ENCODE measurements at places on chromosomes 1 and 21. TPM values are rescaled to one million over a fixed set of nuclear protein-coding genes. Genes with fewer than 3 reads are reported as not detected.

GRCh38 chr1:223628233-223629125 is 37.0 kb downstream of the CAPN8 start:
- peak; percentile 30 for DNase-seq

SELE gene
- not detected for total RNA-seq

G0S2 gene
- total RNA-seq: 13.1 TPM

DNA sequence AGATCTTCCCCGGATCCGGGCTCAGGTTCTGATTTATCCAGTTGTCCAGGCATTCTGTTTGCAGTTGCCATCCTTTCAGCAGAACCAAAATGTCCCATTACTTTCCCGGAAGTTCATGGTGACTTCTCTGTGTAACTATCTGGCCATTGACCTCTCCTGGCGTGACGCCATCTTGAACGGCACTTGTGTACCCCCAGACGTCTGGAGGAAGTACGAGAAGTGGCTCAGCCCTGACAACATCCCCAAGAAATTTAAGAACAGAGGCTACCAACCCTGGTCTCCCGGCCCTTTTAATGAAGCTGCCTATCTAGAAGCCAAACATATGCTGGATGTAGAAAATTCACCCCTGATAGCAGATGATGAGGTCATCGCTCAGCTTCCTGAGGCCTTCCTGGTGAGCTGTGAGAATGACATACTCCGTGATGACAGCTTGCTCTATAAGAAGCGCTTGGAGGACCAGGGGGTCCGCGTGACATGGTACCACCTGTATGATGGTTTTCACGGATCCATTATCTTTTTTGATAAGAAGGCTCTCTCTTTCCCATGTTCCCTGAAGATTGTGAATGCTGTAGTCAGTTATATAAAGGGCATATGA is 22.4 kb downstream of the AADACL4 start:
- no peak for DNase-seq

DNA sequence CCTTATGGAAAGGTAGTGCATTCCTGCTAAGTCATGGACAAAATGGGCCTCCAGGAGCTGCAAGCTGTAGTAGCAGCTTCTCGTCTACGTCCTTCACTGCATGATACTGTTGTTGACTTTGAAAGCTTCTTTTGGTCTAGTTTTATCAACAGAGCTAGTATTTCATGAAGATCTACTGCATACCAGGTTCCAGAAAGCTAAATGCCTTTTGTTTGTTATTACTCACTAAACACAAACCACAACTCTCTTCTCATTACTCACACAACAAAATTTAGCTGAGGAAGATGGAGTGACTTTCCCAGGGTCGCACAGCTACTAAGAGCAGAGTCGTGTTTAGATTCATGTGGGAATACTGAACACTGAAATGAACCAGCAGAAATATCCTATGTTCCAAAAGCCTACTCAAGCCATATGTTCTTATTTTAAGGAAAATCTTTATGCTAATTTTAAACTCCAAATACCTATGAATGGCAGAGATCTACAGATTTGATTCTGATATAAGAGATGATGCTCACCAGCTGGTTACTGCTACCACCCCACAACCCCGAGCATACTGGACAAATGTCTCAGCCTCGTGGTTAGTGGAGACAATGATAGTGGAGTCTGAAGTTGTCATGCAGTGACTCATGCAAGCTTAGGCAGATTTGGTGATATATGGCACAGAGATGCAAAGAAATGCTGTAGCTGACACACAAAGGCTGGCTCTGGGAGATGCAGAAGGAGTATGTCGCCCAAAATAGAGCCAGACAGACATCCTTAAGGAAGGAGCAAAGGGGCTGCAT is 20.6 kb downstream of the PGBD2 start:
- no peak for DNase-seq

STIL gene
- 28.0 TPM for total RNA-seq

ITLN2 gene
- total RNA-seq: not detected

CADM3 gene
- total RNA-seq: not detected

DNA sequence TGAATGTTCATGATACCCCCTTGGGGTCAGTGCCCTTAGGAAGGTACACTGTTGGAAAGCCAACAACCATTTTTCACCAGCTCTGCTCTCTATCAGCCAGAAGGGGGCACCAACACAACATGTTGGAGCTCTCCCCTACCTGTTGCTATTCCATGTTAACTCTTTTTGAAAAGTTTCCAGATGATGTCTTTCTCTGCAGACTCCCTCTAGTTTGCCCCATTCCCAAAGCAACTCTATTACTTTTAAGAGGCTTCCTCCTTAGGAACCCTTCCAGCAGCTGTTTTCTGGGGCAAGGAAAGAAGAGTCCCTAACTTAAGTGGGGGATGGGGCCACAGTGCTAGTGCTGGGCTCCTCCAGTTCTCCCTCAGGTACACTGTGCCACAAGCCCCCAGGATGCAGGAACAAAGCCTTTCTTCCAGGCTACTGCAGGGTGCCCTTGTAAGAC is 22.9 kb upstream of the NDC1 start:
- DNase-seq: peak; percentile 17

- DNase-seq: no peak
Measured at GRCh38 chr1:112410673-112411072, 14.7 kb downstream of the CTTNBP2NL start.

GRCh38 chr1:151539321-151540020 is 638 bp upstream of the TUFT1 start:
- DNase-seq: peak; percentile 34

RAB29 gene
- total RNA-seq: 31.7 TPM

HENMT1 gene
- total RNA-seq: 26.1 TPM

GRCh38 chr1:3879787-3880428 is 20.2 kb downstream of the C1orf174 start:
- DNase-seq: no peak

GRCh38 chr1:28899267-28899666 is 15.1 kb upstream of the EPB41 start:
- no peak for DNase-seq

- DNase-seq: no peak
Measured at GRCh38 chr1:178155481-178156255, 61.8 kb downstream of the RASAL2 start.

GRCh38 chr1:84278905-84279304 is 22.6 kb upstream of the SAMD13 start:
- DNase-seq: no peak

DNA sequence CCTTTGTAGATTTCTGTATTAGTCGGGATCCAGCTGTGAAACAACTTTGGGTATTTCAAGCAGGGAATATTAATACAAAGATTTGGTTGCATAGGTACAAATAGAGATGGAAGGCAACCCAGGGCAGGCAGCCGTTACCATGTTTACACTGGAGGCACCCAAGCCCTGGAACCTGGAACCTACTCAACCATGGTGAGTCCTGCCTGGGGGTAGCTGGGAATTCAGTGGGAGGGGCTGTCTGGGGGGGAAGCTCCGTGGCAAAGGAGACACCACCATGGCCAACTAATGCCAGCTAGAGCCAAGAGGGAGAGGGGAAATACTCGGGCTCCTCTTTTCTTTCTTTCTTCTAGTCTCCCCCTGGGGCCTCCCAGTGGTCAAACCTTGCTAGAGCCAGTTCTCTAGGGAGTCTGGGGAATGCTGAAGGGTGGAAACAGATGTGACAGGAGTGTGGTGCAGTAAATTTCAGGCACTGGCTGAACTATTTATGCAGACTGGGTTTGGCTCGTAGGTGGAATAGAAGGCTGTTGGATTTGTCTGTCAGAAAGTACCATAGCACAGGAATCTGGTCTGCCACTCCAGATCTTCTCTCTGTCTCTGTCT is 91.9 kb upstream of the CACNA1E start:
- no peak for DNase-seq

DNA sequence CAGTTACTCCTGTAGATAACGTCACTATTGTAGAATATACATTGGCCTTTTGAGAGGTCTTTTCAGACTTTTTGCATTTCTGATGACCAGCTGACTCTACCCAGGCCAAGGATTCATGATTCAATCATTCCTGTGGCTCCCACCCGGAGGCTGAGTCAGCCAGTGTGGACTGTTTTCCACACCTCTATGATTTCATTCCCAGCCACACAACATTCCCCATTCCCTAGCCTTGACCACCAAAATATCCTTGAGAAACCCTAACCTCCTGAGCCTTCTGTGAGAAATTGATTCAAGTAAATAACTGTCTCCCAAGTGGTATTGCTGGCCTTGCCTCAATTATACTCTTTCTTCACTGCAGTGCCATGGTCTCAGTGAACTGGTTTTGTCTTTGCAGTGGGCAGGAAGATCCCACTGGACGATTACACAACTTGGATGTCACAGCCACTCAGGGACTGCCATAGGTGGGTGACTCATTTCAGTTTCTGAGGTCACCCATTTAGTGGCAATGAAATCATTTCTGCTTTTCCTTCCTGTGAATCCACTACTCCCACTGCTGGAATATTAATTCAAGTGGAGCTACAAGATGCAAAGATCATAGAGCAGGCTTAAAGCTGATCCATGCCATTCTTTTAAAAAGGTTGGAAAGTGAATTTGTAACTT is 518.6 kb upstream of the ZP4 start:
- no peak for DNase-seq

ANXA9 gene
- total RNA-seq: not detected

CAPZA1 gene
- 243 TPM for total RNA-seq

- DNase-seq: no peak
Measured at GRCh38 chr1:35668506-35668905, 27.2 kb upstream of the PSMB2 start.

E2F2 gene
- total RNA-seq: 36.1 TPM

- no peak for DNase-seq
Measured at GRCh38 chr1:45908611-45909140, 105.3 kb downstream of the MAST2 start.

CD1B gene
- total RNA-seq: not detected

- DNase-seq: no peak
Measured at GRCh38 chr21:33384841-33385331, 18.3 kb upstream of the IFNGR2 start.

DNA sequence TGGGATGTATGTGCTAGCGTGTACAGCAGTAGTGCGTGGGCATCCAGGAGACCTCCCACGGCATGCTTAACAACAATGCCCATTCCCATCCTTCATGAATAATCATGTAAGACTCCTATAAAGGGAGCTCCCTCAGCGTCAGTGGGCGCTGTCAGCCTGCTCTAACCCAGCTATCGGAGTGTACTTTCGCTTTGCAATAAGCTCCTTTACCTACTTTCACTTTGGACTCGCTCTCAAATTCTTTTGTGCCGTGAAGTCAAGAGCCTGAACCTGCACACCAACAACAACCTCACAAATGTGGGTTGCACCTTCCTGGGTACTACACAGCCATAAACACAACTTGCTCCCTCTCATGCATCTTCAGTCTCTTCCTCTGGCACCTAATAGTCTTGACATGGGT is 114.8 kb upstream of the PAXBP1 start:
- DNase-seq: no peak

CGN gene
- 2.0 TPM for total RNA-seq

GRCh38 chr1:93964777-93965200 is 55.6 kb upstream of the GCLM start:
- DNase-seq: no peak

ERICH3 gene
- not detected for total RNA-seq

DNA sequence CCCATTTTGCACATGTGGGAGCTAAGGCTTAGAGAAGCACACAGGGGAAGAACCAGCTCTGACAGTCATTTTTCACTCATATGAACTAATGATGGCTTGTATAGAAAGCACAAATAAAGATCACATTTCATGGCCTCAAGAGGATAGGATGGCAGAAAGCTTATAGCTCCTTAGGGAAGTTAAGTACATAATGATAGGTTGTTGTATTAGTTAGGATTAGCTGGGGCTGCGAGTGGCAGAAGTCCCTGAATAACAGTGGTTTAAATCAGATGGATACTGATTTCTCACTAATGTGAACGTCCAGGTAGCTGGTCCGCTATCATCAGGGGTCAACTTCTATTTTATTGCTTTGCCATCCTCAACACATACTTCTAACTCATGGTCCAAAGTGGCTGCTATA is 284.0 kb downstream of the RPS6KC1 start:
- no peak for DNase-seq

GRCh38 chr1:50822035-50822776 is 137.9 kb downstream of the FAF1 start:
- DNase-seq: no peak

- no peak for DNase-seq
Measured at GRCh38 chr1:38114241-38115026, 67.8 kb upstream of the POU3F1 start.

- no peak for DNase-seq
Measured at GRCh38 chr21:38992737-38993136, 187.0 kb downstream of the ETS2 start.

DNA sequence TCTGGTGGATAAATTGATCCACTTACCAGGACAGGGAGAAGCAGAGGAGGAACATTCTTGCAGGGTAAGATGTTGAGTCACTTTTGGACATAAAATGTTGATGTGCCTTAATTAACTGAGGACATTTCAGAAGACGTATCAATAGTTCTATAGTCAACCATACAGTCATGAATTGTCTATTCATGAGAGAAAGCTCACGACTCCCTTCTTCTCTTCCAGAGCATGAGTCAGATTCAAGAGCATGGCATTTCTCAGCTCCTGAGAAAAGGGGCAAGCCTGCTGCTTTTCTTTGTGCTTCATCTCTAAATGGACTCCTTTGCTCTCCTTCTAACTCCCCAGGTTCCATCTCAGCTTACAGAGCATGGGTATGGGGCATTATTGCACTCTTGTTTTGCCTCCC is 55.7 kb downstream of the ADGRL4 start:
- DNase-seq: no peak

DNA sequence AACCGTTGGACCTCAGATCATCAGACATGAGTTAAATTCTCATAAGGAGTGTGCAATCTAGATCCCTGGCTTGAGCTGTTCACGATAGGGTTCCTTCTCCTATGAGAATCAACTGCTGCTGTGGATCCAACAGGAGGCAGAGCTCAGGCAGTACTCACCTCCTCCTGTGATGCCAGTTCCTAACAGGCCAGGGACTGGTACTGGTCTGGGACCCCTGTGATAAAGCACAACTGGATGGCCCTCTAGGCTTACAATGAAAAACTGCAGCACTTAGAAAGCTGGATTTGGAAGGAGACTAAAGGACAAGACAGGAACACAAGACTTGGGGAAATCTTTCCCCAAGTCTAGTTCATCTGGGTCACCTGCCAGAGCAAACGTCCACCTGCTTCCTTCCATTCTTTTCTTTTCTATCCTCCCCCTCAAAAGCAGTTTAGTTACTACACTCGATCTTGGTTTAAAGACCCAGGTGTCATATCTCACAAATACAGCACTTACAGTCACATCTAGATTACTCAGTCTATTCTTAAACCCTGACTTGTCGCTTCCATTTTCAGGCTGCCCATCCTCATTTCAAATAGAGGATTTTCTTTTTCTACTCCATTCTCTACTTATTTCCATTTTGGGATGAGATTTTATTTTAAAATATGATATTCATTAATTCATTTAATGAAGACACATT is 59.8 kb downstream of the PTPN14 start:
- no peak for DNase-seq

DNA sequence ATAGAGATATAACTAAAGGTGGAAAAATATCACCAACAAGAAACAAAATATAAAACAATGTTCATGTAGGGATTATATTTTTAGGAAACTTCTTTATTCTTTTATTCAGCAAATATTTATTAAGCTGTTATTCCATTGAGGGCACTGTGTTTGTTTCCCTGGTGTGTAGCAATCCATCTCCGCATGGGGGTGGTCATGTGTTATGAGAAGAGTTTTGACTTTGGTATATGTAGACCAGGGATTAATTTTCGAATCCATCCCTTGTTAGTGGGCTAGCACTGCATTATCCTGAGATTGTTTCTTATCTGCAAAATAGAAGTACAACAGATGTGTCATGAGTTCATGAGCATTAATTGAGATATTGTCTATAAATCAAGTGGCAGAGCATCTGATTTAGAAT is 190.2 kb upstream of the LRRC7 start:
- no peak for DNase-seq

PTGFR gene
- not detected for total RNA-seq

- no peak for DNase-seq
Measured at GRCh38 chr1:61472876-61473275, 252.1 kb downstream of the TM2D1 start.

GRCh38 chr1:21165646-21166045 is 11.1 kb downstream of the EIF4G3 start:
- no peak for DNase-seq
